SK-N-SH (cell line): ENCODE measurements at places on chromosomes 1 and 21. TPM values are rescaled to one million over a fixed set of nuclear protein-coding genes. Genes with fewer than 3 reads are reported as not detected.

METTL25B gene
- polyA plus RNA-seq, result 20.1 and 21.2 TPM in 2 replicates

LCE1F gene
- not detected in 2 replicates for polyA plus RNA-seq

PKN2 gene
- 6.8 and 11.2 TPM in 2 replicates for polyA plus RNA-seq

KCNK2 gene
- 12.2 and 16.2 TPM in 2 replicates for polyA plus RNA-seq

RGS4 gene
- 124 and 193 TPM in 2 replicates for polyA plus RNA-seq

PDZK1 gene
- polyA plus RNA-seq, result 0.16 and 0.24 TPM in 2 replicates

TRABD2B gene
- 0.02 and 0.03 TPM in 2 replicates for polyA plus RNA-seq

KLHDC7A gene
- polyA plus RNA-seq, result not detected in 2 replicates

TMEM52 gene
- polyA plus RNA-seq, result 3.8 and 4.8 TPM in 2 replicates

FCN3 gene
- not detected in 2 replicates for polyA plus RNA-seq

ESRRG gene
- 0.26 and 0.57 TPM in 2 replicates for polyA plus RNA-seq

LEMD1 gene
- not detected in 2 replicates for polyA plus RNA-seq

IL19 gene
- polyA plus RNA-seq, result not detected in 2 replicates

GRCh38 chr1:47840393-47841190 lies 156.6 kb downstream of the TRABD2B start:
- H3K4me3 ChIP-seq, result no peak overlapping the region
- H3K4me1 ChIP-seq, result no peaks in the 10 kb centered on the region
- no peak for DNase-seq
- no peak overlapping the region for H3K27ac ChIP-seq
- no peaks in the 10 kb centered on the region for H3K36me3 ChIP-seq

DNA sequence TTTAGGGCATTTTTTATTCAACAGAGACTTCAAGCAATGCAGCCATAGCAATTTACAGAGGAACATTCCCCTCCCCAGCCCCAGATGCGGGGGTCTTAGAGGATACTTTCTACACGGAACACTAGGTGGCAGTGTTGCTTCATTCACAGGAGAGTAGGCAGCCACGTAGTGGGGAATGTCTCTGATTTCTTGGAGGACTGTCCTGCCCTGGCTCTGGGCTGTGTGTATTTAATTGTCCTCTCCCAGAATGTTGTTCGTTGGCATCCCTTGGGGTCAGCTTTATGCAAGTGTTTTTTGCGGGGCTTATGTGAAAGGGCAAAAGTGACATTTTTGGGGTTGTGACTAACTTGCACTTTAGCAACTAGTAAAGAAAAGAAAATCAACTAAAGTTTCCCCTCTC lies 96.9 kb downstream of the PAPPA2 start:
- H3K4me3 ChIP-seq, result no peak overlapping the region
- H3K27me3 ChIP-seq, result no peaks in the 10 kb centered on the region
- H3K36me3 ChIP-seq, result no peaks in the 10 kb centered on the region
- peak; percentile 77 for DNase-seq
- no peak overlapping the region for H3K27ac ChIP-seq

- peak overlapping the region; percentile 71 for H3K27ac ChIP-seq
- DNase-seq, result no peak
- no peaks in the 10 kb centered on the region for H3K36me3 ChIP-seq
- peaks cover 6% of the 10 kb centered on the region; the same call in 1 of the 2 replicates for H3K4me1 ChIP-seq
Measured at GRCh38 chr1:20785907-20786252, 1.2 kb downstream of the HP1BP3 start.

- H3K27me3 ChIP-seq, result peaks cover 96% of the 10 kb centered on the region
- no peak overlapping the region for H3K27ac ChIP-seq
- no peak for DNase-seq
- no peaks in the 10 kb centered on the region; the same call in 1 of the 2 replicates for H3K4me1 ChIP-seq
Measured at GRCh38 chr1:90709535-90709934, 7.6 kb downstream of the BARHL2 start.

DNA sequence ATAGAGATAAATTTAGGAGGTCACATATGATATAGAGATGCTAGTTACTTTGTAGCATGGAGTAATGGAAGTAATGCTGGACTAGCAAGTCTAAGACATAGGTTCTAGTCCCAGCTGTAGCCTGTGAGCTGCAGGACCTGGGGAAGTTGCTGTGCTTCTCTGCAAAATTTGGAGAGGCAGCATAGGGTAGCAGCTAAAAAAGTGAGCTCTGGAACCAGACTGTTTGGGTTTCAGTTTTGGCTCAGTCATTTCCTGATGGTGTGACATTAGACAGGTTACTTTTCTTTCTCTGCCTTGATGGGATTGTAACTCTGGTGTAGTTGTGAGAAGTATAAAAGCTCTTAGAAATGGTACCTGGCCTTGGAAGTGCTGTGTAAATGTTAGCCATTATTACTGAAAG lies 3.3 kb downstream of the METTL13 start:
- no peaks in the 10 kb centered on the region for H3K27me3 ChIP-seq
- no peak for DNase-seq
- peaks cover 25% of the 10 kb centered on the region for H3K36me3 ChIP-seq
- peaks cover 31% of the 10 kb centered on the region for H3K4me1 ChIP-seq
- no peak overlapping the region for H3K4me3 ChIP-seq

DNA sequence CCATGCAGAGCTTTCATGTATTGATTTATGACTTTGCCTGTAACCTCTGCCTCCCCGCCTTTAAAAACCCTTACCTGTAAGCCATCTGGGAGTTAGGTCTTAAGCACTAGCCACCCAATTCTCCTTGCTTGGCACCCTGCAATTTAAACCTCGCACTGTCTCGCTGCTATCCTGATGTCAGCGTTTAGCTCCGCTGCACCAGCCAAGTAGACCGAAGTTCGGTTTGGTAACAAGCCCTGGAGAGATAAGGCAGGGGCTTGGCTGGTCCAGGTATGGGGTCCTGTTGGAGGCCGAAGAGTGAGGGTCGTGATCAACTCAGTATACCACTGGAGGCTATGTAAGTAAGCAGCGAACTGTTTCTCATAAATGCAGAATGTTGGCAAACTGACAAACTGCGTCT lies 64.4 kb downstream of the GALNT2 start:
- no peaks in the 10 kb centered on the region for H3K36me3 ChIP-seq
- peaks cover 24% of the 10 kb centered on the region; the same call in 1 of the 2 replicates for H3K4me1 ChIP-seq
- DNase-seq, result no peak
- H3K27me3 ChIP-seq, result no peaks in the 10 kb centered on the region
- no peak overlapping the region for H3K4me3 ChIP-seq

DNA sequence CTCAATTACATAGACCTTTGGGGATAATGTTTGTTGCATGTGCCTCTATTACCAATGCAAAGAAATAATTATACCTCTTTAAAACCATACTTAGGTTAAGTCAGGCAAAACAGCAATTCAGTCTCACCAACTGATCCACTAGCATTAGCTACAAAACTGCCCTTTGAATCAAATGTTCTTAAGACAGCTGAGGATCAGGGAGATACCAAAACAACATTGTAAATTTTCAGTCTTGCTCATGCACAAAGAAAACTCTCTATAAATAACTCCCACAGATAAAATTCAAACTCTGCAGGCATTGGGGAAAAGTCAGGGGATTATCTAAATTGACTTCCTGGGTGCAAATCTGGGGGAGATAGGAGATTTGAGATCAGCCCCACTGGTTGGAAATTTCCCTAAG lies 100.9 kb upstream of the DPT start:
- no peak for DNase-seq
- H3K27me3 ChIP-seq, result no peaks in the 10 kb centered on the region
- H3K27ac ChIP-seq, result no peak overlapping the region
- no peak overlapping the region for H3K4me3 ChIP-seq
- H3K36me3 ChIP-seq, result no peaks in the 10 kb centered on the region

DNA sequence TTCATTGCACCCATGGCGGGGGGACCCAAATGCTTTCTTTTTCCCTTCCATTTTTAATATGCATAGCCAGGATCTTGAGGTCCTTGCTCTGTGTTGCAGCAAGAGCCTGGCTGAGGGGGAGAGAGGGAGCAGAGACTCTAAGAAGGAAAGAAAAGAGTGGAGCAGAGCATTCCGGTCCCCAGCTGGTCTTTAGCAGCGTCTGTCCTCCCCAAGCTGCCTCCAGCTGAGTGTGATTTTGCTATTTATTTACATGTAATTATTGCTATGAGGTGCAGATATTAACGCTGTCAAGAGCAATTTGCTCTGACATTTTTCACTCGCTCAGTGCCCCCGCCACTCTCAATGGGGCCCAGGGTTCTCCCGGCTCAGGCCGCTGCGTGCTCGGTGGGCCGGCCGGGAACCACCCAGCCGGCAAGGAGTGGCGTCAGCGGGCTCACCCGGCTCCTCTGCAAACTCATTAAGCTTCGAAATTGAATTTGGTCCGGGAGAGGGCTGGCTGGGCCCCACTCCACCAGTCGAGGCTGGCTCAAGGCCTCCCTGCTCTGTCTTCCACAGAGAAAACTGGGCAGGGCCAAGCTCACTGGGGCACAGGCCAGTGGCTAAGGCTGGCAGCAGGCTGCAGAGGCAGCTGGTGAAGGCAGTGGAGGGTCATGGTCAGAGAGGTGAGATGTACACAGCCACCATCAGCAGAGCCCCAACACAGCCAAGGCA lies 93.2 kb downstream of the PAX7 start:
- H3K27ac ChIP-seq, result no peak overlapping the region
- H3K36me3 ChIP-seq, result no peaks in the 10 kb centered on the region
- peak; percentile 79 for DNase-seq

DNA sequence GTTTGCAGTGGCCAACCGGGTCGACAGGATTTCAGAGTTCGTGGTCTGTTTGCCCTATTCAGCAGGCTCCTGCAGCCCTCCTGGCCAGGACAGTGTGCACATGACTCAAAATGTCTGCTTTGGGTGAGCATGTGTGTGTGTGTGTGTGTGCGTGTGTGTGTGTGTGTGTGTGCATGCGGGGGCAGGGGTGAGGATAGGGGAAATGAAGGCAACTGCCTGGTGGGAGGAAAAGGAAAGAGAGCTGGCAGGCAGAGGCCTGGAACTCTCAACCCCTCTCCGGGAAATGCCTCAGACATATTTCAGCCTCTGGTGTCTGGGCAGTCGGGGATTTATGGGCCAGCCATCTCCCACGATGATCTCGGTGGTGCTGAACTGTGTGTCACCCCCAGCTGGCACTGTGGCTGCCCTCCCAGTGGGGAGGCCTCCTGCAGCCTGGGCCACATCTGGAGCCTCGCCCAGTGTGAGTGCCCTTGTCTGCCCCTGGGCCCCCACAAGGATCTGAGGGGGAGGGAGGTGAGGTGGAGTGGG lies 15.2 kb downstream of the CDCP2 start:
- no peaks in the 10 kb centered on the region for H3K36me3 ChIP-seq
- no peaks in the 10 kb centered on the region for H3K27me3 ChIP-seq
- H3K27ac ChIP-seq, result no peak overlapping the region
- peak; percentile 65 for DNase-seq

DNA sequence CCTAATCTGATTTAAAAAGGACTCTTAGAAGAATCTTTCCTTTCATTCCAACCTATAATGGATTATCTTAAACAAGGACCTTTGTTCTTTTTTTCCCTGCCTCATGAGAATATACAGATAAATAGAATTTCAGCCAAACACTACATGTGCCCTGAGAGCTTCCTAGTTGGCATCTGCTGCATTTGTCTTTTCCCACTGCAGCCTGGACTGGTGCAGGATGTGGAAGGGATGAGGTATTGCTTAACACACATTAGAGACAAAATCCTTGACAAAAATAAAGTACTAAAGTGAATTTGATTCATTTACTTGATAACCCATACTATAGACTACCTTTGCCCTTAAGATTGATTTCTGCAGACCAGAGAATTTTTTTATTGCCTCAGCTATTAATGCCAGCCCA lies 59.5 kb downstream of the PALMD start:
- H3K4me3 ChIP-seq, result no peak overlapping the region
- no peaks in the 10 kb centered on the region for H3K27me3 ChIP-seq
- no peaks in the 10 kb centered on the region; the same call in 1 of the 2 replicates for H3K4me1 ChIP-seq
- H3K27ac ChIP-seq, result no peak overlapping the region

DNA sequence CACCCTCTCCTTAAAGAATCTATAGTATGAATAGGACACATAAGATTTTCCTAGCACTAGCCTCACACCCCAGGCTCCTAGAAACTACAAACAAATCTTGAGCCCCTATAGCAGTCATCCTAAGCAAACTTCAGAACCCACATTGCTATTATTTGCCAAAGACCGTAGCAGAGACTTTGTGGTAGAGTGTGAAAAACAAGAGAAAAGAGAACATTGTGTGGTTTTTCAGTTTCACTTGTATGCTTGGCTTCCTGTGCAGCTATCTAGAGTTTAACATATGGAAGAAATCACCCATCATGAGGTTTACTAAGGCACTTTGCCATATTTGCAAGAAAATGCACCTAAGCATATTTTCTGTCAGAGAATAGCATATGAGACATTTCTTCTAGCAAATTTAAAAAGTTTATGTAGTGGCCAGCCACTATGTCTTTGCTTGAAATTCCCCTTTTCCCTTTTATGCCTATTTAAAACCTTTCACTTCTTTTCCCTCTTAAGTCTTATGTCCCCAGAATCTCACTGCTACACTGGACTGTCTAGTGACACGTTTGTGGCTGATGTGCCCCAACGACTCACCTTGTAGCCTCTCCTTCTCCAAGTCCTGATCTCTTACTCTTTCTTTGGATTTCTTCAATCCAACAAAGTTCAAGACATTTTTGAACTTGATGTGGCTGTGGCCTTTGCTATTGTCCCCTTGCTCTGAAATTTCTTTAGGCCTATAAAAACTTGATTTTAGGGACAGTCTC lies 25.6 kb downstream of the CCDC190 start:
- no peaks in the 10 kb centered on the region for H3K4me1 ChIP-seq
- DNase-seq, result no peak
- H3K27me3 ChIP-seq, result no peaks in the 10 kb centered on the region
- no peaks in the 10 kb centered on the region for H3K36me3 ChIP-seq

- no peaks in the 10 kb centered on the region for H3K27me3 ChIP-seq
- H3K4me1 ChIP-seq, result no peaks in the 10 kb centered on the region
- H3K27ac ChIP-seq, result no peak overlapping the region
Measured at GRCh38 chr1:208874915-208875314, 630.7 kb upstream of the PLXNA2 start.

GRCh38 chr1:35269201-35269988 lies 886 bp downstream of the ZMYM4 start:
- H3K4me3 ChIP-seq, result peak overlapping the region; percentile 85
- peak overlapping the region; percentile 91 for H3K27ac ChIP-seq
- H3K4me1 ChIP-seq, result peaks cover 4% of the 10 kb centered on the region; the same call in 1 of the 2 replicates
- no peaks in the 10 kb centered on the region for H3K27me3 ChIP-seq
- H3K36me3 ChIP-seq, result peaks cover 13% of the 10 kb centered on the region
- no peak for DNase-seq

DNA sequence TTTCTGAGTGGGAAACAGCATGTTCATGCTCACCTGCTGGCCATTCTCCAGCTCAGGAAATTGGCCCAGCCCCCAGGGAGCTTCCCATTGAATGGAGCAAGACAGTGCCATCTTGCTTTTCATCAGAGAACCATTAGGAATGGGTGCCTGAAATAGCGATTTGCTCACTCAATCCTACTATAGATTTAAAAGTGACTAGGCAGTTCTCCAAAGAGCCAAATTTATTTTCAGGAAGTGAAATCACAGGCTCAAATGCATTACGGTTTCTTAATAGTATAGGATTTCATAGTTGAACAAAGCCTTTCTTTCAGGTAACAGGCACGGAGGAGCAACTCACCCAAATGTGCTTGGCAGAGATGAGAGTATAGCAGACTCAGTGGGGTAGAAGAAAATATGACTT lies 272.1 kb downstream of the GRIK1 start:
- H3K36me3 ChIP-seq, result no peaks in the 10 kb centered on the region
- H3K4me3 ChIP-seq, result no peak overlapping the region
- H3K27ac ChIP-seq, result no peak overlapping the region
- H3K27me3 ChIP-seq, result no peaks in the 10 kb centered on the region

DNA sequence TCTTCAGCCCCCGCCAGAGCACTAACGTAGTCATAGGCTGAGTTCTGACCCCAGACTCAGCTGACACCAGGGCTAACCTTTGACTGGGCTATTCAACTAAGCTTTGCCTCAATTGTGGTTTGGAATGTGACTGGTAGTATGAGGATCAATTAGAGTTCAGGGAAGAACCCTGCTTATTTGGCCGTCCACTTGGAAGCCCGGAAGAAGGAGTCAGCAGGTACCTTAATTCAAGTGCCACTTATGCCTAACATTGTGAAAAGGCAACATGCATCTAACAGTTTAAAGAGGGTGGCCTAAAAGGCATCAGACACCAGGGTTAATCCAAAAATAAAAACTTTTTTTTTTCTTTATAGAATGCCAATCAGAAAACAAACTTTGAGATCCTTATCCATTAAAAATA lies 92.3 kb downstream of the BEND5 start:
- no peaks in the 10 kb centered on the region for H3K27me3 ChIP-seq
- H3K36me3 ChIP-seq, result no peaks in the 10 kb centered on the region
- no peak for DNase-seq
- H3K27ac ChIP-seq, result no peak overlapping the region
